ENCODE measurements at places on chromosomes 11 and 22.
A peak's percentile ranks its signal among the peaks of the same experiment; 100 is the strongest.

DNA sequence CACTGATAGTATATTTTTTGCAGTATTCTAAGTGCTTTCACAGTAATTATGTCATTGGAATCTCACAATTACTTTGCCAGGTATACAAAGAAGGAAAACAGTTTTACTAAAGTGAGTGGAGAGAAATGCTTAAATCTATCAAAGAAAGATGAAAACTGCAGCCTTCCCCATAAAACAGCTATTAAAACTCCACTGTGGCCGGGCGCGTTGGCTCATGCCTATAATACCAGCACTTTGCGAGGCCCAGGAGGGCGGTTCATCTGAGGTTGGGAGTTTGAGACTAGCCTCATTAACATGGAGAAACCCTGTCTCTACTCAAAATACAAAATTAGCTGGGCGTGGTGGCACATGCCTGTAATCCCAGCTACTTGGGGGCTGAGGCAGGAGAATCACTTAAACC is 19.1 kb downstream of the OR51E1 start:
- no peak for DNase-seq

GRCh38 chr11:31106326-31106725 is 263.2 kb downstream of the DCDC1 start:
- DNase-seq: no peak

DNA sequence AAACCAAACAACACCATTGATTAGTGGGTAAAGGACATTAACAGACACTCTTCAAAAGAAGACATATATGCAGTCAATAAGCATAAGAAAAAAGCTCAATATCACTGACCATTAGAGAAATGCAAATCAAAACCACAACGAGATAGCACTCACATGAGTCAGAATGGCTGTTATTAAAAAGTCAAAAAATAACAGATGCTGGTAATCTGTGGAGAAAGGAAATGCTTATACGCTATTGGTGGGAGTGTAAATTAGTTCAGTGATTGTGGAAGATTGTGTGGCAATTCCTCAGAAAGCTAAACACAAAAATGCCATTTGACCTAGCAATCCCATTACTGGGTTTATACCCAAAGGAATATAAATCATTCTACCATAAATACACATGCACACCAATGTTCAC is 182.6 kb downstream of the TRPC6 start:
- no peak for DNase-seq

- DNase-seq: no peak
These were observed 238.0 kb downstream of the METTL15 start for GRCh38 chr11:28346209-28346608.

DNA sequence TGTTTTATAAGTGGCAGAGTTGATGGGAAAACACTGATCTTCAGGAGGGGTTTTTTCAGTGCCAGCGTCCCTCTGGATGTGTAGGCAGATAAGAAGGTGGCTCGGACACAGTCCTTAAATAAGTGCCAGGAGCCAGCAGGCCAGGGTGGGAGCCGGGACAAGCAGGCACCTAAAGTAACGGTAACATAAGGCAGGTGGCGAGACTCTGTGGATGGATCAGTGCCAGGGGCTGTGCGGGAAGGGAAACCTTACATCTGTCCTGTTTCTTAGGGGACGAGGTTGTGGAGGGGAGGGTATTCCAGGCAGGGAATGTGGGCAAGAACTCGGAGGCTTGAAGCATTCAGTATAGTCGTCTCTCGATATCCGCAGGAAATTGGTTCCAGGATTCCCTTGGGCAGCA is 15.9 kb downstream of the BCR start:
- no peak for DNase-seq

GRCh38 chr11:95459291-95460042 is 228.5 kb upstream of the SESN3 start:
- DNase-seq: no peak

DNA sequence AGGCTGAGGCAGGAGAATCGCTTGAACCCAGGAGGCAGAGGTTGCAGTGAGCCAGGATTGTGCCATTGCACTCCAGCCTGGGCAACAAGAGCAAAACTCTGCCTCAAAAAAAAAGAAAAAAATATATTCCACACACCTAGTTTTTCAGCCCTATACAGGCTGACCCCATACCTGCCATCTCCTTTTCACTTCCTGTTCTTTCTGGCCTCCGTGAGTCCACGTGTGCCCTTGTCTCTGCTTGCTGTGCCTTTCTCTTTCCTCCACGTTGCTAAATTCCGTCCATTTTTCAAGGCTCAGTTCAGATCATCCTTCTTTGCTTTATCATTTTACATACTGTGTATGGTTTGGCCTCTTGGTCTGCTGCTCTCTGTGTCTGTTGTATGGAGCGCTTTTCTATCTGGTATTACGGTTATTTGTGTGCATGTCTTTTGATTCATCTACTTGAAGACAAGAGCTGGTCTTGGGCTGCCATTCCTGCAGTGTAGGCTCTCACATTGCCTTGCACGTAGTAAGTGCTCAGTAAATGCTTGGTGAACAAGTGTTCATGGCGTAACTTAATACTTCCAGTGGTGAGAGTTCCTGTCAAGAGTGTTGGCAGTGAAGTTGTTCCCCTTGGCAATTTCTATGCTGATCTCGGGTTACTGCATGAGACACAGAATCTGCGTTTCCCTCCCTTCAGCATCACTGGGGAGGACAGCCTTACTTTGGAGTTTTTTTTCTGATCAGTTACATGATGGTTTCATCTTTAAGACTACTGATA is 57.5 kb downstream of the PTPRJ start:
- no peak for DNase-seq

DNA sequence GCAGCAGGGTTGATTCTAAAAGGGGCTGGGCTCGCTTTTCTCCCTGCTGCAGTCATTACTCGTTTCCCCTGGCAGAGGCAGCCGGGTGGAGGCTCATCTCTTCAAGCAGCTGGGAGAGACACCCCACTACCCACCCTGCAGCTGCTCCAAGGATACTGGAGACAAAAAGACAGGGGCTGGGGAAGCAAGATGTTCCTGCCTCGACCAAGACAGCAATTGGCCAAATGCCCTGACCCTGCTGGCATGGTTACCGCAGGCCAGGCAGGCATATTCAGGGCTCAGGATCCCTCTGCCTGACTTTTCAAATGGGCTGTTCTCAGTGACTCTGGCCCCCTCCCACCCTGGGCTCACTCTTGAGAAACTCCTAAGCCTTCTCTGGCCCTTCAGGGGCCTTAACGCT is 6.8 kb upstream of the RGL4 start:
- DNase-seq: no peak

GRCh38 chr11:34053161-34053686 is 1.7 kb downstream of the CAPRIN1 start:
- DNase-seq: peak; percentile 83

DNA sequence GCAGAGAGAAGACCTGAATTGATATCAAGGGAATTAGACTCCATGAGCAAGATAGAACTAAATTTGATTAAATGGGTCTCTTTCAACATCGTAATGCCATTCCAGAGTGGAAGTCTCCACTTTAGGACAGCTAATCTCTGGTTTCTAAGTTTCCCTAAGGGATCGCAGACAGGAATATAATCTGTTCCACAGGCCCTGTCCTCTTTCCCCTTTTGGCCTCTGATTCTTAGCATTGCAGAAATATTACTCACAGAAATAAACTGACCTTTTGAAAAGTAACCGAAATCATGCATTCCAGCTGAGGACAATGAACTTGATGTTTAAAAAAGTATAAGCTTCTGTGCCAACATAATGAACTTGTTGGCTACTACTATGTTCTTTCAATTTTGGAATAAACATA is 227.8 kb downstream of the ETS1 start:
- DNase-seq: no peak

DNA sequence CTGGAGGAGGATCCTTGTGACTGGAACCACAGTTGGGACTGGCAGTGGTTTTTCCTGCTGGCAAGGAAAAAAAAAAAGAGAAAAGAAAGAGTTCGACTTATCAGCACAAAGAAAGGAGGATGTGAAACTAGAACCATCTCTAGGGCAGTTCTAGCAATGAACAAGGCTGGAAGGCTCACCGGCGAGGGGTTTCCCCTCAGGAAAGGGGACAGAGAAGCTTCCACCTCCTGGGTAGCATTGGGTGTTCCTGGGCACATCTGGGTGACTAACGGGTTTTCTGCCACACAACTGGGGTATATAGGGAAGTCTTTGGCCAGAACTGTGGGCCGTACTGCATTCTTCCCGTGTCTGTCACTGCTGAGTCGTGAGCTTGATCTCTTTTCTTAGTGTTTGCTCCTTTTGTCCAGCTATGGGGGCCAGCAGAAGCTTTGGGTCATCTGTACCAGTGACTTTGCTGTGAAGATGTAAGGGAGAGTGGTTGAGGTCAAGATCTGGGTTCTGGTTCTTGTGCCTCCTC is 109.4 kb upstream of the OR4B1 start:
- DNase-seq: peak; percentile 89

DNA sequence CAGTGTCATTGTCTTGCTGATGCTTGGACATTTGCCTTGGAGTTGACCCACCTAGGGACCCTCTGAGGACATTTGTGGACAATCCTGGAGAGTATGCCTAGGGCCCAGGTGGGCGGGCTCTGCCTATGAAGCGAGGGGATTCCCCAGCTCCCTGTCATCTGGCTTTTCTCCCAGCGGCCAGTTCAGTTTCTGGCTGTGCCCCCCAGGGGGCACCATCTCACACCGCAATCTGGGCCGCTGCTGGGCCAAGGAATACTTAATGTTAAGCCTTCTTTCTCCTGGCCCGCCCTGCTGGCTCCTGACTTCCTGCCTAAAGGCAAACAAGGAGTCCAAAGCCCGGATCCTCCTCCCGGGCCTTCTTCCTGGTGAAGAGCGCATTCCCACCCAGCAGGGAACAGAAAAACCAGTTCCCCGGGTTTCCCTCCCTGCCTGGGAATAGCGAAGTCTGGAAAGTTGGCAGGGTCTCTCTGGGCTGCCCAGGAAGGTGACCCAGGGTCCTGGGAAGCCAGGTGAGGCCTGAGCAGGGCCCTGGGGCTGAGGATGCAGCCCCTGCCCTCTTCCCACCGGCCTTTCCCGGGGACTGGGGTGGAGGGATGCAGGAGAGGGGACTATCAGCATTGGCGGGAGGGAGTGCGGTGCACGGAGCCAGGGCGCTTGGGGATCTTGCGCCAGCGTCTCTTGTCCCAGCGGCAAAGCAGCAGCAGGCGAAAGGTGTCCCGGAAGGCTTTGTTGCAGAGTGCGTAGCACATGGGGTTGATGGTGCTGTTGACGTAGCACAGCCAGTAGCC is 11.9 kb downstream of the CHRM1 start:
- DNase-seq: peak; percentile 23

DNA sequence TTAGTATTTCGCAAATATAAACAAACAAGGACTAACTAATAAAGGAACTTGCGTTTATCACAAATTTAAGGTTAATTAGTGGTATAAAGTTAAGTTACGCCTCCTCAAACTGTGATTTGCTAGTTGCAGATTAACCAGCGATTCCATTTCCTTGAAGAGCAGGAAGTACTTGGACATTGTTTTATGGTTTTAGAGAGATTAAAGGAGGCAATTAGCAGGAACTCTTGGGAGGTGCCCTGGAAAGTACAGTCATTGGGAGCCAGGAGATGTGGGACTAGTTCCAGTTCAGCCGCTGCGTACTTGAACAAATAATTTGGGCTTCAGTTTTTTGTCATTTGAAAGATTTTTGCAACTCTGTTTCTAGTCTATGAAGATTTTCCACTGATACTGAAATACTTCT is 3.3 kb downstream of the FAM118B start:
- DNase-seq: no peak

- DNase-seq: no peak
These were observed 54.2 kb downstream of the OTOG start for GRCh38 chr11:17601256-17601671.

DNA sequence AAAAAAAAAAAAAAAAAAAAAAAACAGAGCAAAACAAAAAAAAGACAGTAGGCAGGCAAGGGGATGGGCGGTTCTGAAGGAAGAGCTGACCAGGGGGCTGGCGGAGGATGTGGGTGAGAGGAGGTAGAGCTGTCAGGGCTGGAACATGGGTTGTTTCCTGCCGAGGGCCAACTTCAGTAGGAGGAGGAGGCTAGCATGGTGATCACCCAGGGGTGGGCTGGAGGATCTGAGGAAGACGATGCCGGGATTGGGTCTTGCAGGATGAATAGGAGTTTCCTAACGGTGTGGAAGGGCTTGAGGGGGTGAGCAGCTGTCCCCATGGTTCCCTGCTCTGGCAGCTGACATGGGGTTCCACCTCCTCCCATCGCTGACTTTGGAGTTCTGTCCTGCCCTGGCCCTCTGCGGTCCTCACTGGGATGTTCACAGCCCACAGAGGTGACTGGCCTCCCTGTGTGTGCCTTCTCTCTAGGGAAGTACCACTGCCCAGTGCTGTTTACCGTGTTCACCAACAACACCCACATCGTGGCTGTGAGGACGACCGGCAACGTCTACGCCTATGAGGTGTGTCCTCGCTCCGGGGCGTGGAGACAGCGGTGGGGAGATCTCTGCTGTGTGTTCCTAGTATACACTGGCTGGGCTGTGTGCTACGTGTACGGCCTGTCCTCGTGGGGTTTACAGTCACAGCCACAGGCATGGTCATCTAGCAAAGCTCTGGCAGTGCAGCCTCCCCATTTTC is 15.2 kb downstream of the PPIL2 start:
- DNase-seq: no peak

DNA sequence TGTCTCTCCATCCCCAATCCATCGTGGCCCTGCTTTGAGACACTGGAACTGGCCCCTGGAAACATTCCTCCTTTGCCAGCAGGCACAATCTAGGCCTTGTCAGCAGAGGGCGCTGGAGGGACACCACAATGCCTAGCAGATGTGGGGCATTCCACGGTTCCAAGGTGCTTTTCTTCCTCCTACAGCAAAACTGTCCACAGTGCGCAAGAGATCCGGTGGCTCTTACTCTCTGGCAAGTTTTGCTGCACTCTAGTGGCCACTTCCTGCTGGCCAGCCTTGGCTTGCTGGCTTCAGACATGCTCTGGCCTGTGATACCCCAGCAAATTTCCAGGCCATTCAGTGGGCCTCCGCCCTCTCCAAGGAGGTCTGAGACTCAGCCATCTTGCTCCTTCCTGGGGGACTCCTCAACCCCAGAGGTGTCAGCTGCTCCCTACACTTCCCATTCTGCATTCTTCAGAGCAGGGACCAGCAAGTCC is 17.1 kb upstream of the RBM4B start:
- peak; percentile 88 for DNase-seq

DNA sequence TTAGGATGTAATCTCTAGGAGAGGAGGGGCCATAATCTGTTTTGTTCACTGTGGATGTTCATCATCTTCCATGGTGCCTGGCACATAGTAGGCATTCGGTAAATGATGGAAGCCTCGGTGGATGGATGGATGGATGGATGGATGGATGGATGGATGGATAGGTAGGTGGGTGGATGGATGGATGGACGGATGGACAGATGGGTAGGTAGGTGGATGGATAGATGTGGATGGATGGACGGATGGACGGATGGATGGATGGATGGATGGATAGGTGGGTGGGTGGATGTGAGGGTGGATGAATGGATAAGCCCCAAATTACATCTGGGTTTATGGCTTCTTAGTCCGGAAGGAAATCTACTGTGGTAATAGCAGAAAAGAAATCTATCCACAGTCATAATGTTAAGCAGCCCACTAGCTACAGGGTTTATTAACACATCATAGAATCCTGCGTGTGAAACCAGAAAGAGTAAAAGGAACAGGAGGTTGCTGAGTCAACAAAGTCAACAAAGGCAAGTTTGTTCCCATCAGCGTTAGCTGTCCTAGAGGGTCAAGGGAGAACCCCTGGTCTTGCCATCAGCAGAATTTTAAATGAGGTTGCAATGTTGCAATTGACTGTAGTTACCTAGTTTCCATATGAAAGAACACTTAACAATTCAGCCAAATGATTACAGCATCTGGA is 82.8 kb downstream of the C11orf91 start:
- DNase-seq: no peak
